ENCODE measurements at places on chromosomes 7 and 10. TPM values are rescaled to one million over a fixed set of nuclear protein-coding genes. Genes with fewer than 3 reads are reported as not detected.
A peak's percentile ranks its signal among the peaks of the same experiment; 100 is the strongest.

- no peak for DNase-seq
Observed at GRCh38 chr10:78645975-78646374, 422.8 kb upstream of the ZMIZ1 start.

GRCh38 chr7:47724335-47724982 is 142.5 kb upstream of the TNS3 start:
- peak; percentile 74 for DNase-seq

GRCh38 chr10:73465978-73466726 is 29.7 kb downstream of the PPP3CB start:
- no peak for DNase-seq

- DNase-seq, result no peak
Observed at GRCh38 chr7:133871757-133872156, 255.4 kb upstream of the LRGUK start.

DNA sequence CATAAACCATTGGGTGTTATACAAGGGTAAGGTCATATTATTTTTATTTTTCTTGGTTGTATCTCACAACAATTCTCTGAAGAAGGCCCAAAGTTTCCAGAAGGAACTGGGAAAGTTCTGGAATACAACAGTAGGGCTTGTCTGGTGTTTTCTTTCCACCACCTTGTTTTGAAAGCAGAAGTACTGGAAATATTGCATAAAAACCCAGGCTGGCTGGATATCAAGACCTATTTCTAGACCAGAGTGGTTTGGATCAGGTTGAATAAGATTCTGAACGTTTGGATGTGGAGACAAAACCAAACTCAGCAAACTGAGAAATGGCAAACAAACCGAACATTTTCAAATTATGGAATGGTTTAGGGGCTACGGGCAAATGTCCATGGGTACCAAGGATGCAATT is 182.6 kb upstream of the FZD8 start:
- DNase-seq, result no peak

The PDK4 gene
- polyA plus RNA-seq, result 17.8 TPM

DNA sequence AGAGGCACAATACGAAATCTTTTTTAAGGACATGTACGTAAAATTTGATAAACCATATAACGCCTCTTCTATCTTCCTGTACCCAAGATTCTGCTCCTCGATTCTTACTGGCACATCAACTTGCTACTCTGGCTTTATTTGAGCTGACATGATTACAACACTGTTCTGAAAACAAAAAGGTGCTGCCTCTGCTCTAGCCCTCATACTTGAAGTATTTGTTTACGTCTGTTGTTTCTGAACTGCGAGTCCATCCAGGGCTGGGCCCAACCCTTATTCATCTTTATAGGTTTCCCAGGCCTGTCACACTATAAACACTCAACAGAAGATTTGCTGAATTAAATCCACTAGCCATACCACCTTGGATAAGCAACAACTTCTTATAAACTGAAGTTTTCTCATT is 96.2 kb upstream of the SVIL start:
- no peak for DNase-seq

DNA sequence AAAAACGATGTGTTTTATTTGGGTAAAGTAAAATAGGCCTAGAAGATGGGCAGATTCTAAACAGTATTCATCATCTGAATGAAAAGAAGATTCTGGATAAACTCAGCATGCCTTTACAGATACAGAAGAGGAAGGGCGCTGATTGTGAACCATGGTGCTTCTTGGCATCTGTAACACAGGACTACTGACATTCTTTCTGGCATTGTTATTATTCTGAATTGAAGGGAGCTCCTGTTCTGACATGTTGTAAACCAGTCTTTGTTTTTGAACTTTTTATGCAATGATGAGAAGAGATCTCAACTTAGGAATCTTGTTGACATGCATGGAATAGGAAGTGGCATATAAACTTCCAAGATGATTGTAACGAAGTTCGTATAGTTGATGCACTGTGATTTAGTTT is 13.5 kb downstream of the RPA3 start:
- no peak for DNase-seq

DNA sequence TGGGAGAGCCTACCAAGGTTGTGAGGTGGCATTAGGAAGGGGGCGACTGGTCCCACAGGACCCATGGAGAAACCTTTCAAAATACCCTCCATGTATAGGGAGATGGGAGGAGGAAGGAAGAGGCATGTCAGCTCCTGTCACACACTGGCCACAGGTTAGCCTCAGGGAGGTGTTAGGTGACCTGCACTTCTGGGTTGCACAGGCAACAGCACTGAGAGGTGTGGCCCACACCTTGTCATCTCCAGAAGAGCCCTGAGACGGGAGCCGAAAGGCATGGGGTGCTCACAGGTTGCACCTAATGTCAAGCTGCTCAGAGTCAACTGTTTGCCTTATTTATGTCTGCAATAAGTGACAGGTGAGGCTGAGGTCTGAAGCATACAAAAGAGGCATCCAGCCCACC is 14.6 kb upstream of the USP6NL start:
- no peak for DNase-seq

The AMPH gene
- 13.4 TPM for polyA plus RNA-seq

- no peak for DNase-seq
Observed at GRCh38 chr7:137961200-137962177, 40.4 kb downstream of the CREB3L2 start.

- no peak for DNase-seq
Observed at GRCh38 chr7:79528421-79528820, 75.0 kb upstream of the MAGI2 start.

DNA sequence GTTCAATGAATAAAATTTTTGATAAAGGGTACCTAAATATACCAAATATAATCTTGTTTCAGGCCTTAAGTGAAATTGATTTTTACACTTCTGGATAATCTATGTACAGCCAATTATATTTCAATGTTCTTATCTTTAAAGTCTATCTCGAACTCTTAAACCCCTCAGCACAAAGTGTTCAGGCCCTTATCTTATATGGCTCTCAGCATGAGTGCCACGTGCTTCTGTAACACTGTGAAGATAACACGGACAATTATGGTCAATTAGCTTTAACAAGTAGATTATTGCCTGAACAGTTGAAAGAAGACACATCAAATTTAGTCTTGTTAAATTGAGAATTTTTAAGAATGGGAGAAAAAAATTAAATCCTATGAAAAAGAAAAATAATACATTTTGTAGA is 40.4 kb upstream of the DMTF1 start:
- DNase-seq, result no peak

The RAPGEF5 gene
- 38.6 TPM for polyA plus RNA-seq

- DNase-seq, result no peak
Observed at GRCh38 chr10:124288486-124288885, 130.2 kb downstream of the OAT start.

DNA sequence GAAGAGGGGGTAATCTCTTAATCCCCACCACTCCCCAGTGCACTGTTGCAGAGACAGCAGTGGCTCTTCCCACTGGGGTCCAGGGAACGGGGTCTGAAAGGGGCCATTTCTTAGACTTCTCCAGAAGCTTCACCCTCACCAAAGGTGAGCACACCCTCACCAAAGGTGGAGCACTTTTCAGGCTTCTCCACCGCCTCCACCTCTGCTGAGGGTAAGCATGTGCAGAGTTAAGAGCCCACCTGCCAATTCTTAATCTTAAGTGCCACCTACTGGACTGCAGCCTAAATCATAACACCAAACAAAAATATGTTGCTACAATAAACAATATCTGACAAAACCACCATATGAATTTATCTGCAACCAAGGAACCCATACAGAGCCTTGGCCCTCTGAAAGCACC is 27.0 kb downstream of the SNX13 start:
- DNase-seq, result no peak

DNA sequence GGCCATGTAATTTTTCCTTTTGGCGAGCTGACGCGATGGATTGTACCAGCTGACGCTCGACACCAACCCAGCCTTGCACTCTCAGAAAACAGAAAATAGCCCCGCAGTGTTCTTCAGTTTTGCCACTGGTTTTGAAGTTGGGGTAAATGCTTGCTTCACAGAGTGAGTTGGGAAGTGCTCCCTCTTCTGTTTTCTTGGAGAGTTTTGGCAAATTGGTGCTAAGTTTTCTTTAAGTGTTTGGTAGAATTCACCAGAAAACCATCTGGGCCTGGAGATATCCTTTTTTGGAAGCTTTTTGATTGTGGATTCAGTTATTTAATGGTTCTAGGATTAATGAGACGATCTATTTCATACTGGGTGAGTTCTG is 252.8 kb downstream of the ELFN1 start:
- no peak for DNase-seq

The ACTL6B gene
- 0.09 TPM for polyA plus RNA-seq

- DNase-seq, result no peak
Observed at GRCh38 chr7:130917669-130918128, 183.7 kb upstream of the KLF14 start.

The ICA1 gene
- polyA plus RNA-seq, result 30.4 TPM

The ST7 gene
- polyA plus RNA-seq, result 26.3 TPM

DNA sequence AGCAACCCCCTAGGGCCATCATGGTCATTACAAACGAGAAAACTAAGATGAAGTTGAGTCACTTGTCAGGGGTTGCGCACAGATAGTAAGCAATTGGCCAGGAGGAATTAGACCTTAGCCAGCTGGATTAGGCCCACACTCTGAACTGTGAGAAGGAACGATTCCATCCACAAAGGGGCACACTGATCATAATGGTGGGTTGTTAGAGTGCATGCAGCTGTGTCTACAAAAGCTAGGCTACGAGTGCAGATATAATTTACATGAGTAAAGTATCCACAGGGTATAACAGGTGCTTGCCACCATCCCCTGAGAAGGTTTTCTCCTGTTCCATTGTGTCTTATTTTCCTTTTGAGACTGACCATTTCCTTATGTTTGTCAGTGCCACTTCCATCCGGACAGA is 16.6 kb upstream of the FAM170B start:
- no peak for DNase-seq

The SEC31B gene
- polyA plus RNA-seq, result 30.7 TPM

- peak; percentile 65 for DNase-seq
Observed at GRCh38 chr10:70145666-70146488, 623 bp downstream of the TYSND1 start.

The SFTPA1 gene
- not detected for polyA plus RNA-seq

DNA sequence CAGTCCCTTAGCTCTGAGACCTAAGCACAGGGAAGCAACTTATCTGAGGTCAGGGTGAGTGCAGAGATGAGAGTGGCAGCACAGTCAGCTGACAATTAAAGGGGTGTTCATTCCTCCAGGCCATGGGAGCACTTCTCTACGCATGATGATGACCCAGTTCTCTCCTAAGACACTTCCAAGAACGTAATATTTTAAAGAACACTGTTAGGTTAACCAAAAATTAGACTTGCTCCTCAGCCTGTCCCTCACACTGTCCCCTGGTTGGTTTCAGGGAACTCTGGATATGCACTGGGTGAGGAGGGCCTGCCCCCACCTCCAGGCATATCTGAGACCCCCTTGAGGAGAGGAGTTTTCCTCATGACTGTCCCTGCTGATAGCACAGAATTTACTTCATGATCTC is 767.5 kb downstream of the GRID1 start:
- DNase-seq, result no peak

DNA sequence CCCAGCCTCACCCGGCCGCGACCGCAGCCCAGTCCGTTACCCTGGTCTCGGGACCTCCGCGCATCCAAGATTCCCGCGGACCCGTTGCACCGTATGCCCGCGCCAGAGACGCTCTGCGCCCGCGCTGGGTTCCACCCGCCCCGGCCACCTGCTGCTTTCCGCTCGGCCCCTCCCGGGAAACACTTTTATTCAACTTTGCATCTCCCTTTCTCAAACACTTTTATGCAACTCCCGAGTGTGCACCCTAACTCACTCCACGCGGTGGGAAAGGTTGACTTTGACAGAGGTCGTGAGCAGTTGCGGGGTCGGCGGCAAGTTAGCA is at the start of gene ODAD2:
Gene ODAD2 (minus strand): TSS at position 126 of the 322 bp plus-strand sequence. CDS start 3,937 bp downstream, outside the sequence.
- DNase-seq, result peak; percentile 4

DNA sequence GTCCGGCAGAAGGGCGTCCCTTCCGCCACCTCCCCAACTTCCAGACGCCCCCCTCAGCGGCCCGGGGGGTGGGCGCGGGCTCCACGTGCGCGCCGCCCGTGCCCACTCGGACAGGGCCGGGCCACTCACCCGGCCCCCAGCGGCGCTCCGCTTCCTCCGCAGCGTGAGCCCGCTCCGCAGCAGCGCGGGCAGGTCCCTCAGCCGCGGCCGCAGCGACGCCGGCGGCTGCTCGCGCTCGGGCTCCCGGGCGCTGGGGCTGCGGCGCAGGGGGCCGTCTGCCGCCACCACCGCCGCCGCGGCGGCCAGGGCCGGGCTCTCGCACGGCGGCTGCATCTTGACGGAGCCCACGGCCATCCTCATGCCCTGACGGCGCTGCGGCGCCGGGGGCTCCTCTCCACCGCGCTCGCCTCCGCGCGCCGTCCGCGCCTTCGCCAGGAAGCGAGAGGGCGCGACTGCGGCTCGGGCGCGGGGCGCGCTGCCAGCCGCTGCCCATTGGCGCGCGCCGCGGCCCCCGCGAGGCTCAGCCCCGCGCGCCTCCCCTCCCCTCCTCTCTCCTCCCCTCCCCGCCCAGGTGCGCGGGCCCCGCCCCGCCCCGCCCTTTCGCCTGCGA is at the start of gene RAPGEF5:
Gene RAPGEF5 (minus strand): TSS at position 454 of the 610 bp plus-strand sequence. CDS start 94 bp downstream, at position 360.
- DNase-seq, result no peak

DNA sequence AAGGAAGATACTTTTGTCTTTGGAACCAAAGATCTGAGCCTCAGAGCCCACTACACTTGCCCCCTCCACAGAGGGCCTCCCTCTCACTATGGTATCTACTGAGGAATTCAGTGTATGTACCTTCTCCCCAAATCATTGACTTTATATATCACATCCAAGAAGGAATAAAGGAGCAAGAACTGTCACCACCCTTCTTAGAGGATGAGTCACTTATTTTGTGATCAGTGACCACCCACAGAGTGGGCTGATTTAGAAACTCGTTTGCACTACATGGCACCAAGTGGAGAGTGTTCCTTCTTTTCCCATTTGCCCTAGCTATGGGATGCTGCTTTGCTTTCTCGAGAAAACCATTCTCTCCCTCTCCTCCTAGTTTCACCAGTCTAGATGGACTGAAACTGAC is 5.7 kb downstream of the TMEM243 start:
- no peak for DNase-seq

DNA sequence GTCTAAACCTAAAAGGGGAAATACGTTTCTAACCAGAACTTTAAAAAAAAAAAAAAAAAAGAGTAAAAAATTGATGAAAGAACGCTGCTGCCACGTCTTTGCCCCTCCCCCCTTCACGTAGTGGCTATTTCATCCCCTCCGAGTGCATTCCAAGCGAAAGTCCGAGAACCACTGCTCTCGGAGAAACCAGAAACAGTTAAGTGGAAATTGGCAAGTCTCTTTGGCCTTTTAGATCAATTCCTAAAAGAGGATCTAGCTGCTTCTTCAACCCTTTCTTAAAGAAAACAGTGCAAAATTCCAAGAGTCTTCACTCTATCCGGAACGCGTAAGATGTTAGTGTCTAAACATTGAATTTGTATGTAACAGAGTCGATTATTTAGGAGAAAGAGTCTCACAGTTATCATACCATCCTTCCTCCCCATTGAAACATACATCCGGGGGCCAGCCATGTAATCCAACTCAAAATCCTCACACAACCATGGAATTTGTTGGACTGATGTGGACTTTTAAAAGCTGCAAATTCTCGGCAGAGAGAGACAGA is 1.1 kb downstream of the P4HA1 start:
- peak; percentile 81 for DNase-seq

The DLD gene
- polyA plus RNA-seq, result 108 TPM
